ENCODE measurements at places on chromosomes 1 and 21.
A peak's percentile ranks its signal among the peaks of the same experiment; 100 is the strongest.

GRCh38 chr1:151972542-151973248 lies 21.0 kb downstream of the S100A10 start:
- peak; percentile 84 for DNase-seq

GRCh38 chr1:186272486-186272885 lies 102.6 kb downstream of the TPR start:
- DNase-seq: peak; percentile 47

DNA sequence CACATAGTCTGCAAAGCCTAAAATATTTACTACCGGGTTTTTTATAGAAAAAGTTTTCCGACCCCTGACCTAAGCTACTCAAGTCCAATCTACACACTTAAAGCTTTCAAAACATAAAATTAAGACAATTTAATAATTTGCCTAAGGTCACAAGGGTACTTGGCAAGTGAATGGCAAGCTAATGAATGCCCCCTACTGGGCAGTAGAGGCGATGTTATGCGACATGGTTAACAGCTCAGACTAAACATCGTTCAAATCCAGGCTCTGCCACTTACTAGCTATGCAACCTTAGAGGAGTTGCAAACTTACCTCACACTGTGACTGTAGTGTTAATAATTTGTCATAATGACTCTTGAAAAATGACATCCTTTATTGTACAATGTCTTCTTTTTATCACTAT lies 317.2 kb upstream of the NFIA start:
- DNase-seq: peak; percentile 50

DNA sequence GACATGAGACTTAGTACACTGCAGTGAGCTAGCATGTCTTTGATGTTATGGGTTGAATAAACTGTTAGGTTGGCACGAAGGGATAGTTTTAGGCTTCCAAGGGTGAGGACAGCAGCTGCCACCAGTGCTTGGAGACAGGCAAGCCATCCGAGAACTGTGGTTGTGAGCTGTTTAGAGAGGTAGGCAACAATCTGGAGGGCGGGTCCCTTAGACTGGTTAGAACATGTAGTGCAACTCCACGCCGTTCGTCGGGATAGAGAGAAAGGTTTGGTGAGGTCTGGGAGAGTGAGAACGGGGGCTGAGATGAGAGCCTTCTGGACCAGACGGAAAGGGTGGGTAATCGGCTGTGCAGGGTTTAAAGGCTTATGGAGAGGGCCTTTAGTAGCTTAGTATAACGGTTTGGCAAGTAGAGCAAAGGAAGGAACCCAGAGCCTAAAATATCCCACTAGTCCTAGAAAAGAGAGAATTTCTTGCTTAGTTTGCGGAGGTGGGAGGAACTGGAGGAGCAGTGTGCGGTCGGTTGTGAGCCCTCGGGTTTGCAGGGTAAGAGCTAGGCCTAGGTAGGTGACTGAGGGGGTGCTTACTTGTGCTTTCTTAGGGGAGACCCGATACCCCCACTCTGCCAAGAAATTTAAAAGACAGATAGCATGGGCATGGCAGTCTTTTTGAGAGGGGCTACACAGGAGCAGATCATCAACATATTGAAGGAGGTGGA lies 72.8 kb downstream of the CNST start:
- no peak for DNase-seq

DNA sequence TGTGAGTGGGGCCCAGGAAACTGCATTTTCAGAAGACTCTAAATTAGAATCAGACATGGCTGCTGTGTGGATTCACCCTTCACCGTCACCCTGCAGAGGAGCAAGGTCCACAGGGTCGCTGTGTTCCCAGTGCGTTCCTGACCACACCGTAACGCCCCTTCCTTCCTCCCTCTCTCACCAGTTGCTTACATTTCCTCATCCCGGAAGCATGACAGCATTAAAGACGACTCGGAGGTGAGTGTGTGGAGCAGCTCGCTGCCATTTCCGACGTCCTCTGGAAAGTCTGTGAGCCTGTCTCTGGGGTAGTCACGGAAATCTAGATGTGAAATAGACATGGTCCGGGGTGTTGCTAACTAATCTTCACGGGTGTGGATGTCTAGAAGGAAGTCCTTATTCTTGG lies 45.9 kb downstream of the FAAP20 start:
- peak; percentile 90 for DNase-seq
